ENCODE measurements at places on chromosomes 1 and 21.
A peak's percentile ranks its signal among the peaks of the same experiment; 100 is the strongest.

DNA sequence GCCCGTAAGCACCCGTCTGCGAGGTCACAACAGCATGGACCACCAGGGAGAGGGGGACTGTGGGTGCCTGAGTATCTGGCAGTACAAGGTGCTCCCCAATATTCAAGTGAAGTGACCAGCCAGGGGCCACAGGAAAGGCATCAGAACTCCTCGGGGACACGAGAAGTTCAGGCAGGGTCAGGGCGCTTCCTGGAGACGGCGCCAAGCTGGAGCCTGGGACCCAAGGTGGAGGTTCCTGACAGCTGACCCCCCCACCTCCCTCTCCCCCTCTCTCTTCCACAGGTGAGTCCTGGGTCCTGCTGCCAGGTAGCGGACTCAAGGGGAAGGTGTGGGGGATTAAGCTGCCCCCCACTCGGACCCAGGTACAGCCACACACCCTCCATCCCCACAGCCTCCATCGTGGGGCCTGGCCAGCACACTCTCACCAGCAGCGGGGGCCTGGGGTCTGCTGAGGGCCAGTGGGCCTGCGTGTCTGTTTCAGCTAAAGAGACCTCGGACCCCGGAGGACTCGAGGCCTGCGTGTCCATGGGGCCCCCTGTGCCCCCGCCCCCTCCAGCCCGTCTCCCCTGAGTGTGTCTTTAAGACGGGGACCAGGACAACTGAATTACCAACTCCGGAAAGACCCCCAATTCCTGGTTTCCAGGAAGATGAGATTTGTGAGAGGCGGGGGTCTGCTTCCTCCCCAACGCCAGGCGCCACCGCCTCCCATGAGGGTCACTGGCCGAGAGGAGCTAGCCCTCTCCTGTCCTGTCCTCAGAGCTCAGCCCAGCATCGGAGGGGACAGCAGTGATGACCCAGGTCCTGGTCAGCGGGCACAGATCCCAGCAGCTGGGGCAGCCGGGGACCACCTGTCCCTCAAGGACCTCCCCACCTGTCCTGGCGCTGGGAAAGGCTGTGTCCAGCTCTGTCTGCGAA, 6.2 kb downstream of the TNFRSF18 start:
- DNase-seq, result no peak

GRCh38 chr1:243261390-243261789, 5.5 kb downstream of the SDCCAG8 start:
- DNase-seq, result no peak

- no peak for DNase-seq
Observed at GRCh38 chr1:53315046-53315445, 12.8 kb downstream of the LRP8 start.

DNA sequence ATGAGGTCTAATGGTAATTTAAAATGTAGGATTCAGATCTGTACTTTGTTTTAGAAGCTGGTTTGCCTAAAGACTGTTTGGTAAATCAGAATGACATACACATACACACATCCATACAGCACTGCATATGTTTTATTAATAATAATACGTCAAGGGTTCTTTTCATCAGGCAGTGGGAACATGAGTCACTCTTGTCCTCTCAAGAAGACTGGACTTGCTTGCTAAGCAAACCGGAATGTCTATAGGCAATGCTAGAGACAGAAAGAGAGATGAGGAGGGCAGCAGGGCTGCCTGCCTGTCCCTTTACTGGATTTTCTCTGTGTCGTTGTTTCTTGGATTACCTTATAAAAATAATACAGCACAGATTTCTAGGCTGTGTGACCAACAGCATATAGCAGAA, 119.1 kb upstream of the GALNT2 start:
- peak; percentile 59 for DNase-seq

GRCh38 chr1:225735252-225736149, 42.1 kb upstream of the SRP9 start:
- peak; percentile 97 for DNase-seq

DNA sequence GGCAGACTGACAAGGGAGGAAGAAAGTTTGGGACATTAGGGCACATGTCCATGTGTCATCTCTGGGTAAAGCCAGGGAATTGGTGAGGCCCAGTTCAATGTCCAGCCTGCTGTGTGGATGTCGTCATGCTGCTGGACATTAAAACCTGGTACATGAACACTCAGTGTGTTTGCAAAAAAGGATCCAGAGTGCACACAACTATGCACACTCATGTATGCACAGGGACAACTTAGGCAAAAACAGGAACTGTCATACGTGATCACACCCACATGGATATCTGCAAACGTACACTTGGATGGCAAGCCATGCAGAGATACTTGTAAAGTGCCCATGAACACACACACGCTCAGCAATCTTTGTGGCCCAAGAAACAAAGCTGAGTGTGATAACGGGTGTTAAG, 47.9 kb upstream of the NEK2 start:
- DNase-seq, result no peak

- no peak for DNase-seq
Observed at GRCh38 chr1:234217316-234217840, 155.9 kb upstream of the COA6 start.

DNA sequence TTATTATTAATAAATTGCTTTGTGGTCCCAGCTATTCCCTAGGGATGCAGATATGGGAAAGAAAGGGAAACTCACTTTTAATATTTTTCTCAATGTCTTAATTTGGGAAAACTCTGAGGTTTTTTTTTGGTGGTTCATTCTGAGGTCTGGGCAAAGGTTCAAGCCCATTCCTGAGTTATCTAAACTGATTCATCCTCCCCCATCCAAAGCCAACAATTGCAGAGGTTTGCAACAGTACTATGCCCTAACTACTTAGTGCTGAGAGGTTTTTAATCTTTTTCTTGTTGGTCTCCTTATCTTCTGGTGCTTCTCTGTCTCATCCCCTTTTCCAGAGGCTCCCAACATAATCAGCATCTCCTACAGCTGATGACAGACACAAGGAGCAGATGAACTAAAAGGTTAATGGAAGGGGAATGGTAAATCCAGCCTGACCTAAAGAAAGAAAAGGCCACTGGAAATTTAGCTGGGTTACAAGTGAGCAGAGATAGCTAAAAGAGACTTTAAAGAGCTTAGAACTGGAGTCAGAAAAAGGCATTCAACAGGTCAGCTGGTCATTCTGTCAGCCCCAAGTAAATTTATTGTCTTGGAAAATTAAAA, 390.4 kb downstream of the TGFB2 start:
- peak; percentile 95 for DNase-seq

DNA sequence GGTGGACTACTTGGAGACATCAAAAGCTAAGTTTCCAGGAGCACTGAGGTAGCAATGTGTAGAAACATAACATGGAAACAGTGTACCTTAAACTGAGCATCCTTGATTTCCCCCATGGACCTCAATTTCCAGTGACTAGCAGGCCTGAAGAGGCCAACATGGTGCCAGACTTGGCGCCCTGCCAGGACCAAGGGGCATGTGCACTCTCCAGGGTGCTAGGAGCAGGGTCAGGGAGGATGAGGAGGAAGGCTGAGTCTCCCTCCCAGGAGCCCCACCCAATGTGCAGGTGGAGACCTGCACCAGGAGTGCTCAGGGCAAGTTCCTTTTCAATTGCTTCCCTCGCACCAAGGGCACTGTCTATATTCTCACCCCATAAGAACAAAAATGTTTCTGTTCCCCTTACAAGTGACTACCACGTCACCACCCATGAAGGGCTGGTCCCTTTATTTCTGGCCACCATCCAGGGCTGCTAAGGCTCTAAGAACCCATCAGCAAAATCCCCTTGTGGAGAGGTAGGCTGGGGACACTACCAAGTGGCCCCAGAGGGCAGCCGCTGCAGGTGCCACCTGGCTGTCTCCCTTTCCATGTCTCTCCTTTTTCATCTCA, 39.2 kb downstream of the MX1 start:
- DNase-seq, result no peak

- DNase-seq, result peak; percentile 47
Observed at GRCh38 chr1:180881806-180882509, 30.7 kb upstream of the KIAA1614 start.

DNA sequence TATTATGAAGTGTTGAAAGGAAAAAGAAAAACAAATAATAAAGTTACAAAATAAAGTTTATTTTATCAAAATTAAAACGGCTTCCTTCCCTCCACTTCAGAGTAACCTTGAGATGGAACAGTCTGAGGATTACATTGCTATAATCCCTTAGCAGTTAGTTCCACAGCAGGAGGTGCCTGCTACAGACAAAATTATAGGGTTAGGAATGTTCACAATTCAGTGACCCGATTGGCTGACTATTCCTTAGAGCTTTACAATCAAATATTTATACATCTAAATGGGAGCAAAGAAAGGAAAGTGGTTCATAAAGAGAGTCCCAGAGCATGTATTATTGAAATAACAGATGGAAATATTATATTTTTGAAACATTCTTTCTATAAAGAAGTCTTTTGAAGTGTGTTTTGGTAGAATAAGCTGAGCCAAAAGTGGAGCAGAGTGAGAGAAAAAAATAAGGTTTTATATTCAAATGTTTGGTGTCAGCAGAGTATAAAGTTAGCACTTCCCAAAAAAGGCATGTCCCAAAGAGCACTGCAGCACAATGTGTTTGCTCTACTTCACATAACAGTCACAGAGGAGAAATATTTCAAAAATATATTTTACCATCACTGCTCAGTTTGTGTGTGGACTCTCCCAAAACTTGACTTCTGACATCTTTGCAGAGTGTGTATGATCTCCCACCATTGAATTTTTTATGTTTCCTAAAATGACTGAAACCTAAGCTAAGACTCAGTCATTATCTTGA, 71.4 kb upstream of the GORAB start:
- peak; percentile 59 for DNase-seq
